Stimulated activated naive CD4-positive, alpha-beta T cell (primary cell): ENCODE measurements at places on chromosomes 2 and 18.
A peak's percentile ranks its signal among the peaks of the same experiment; 100 is the strongest.

DNA sequence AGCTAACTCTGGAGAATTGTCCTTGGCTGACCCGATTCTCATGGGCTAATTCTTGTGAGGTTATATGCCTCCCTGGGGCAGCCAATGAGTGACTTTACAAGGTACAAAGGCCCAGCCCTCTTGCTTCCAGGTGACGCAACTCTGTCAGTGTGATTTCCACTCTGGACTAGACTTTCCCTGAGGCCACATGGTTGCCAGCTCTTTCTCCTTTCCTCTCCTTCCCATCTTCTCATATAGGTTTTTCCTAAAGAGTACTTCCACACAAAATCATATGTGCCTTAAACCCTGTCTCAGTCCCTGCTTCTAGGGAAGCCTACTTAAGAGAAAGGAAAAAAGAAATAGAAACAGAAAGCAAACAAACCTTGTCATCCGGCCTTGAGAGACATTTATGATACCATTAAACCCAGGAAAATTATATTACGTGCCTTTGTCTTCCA, 226.2 kb upstream of the ZSWIM2 start:
- DNase-seq, result no peak

GRCh38 chr18:58287353-58288274, 243.6 kb downstream of the NEDD4L start:
- no peak for DNase-seq

- no peak for DNase-seq
Observed at GRCh38 chr2:75153221-75153620, 46.1 kb downstream of the TACR1 start.

- no peak for DNase-seq
Observed at GRCh38 chr18:28778706-28779105, 601.8 kb upstream of the CDH2 start.

- no peak for DNase-seq
Observed at GRCh38 chr2:64448041-64448426, 5.9 kb upstream of the LGALSL start.

GRCh38 chr2:146748046-146748445, 1096.8 kb upstream of the ACVR2A start:
- DNase-seq, result no peak

GRCh38 chr2:58896638-58897037, 655.5 kb upstream of the FANCL start:
- DNase-seq, result no peak

DNA sequence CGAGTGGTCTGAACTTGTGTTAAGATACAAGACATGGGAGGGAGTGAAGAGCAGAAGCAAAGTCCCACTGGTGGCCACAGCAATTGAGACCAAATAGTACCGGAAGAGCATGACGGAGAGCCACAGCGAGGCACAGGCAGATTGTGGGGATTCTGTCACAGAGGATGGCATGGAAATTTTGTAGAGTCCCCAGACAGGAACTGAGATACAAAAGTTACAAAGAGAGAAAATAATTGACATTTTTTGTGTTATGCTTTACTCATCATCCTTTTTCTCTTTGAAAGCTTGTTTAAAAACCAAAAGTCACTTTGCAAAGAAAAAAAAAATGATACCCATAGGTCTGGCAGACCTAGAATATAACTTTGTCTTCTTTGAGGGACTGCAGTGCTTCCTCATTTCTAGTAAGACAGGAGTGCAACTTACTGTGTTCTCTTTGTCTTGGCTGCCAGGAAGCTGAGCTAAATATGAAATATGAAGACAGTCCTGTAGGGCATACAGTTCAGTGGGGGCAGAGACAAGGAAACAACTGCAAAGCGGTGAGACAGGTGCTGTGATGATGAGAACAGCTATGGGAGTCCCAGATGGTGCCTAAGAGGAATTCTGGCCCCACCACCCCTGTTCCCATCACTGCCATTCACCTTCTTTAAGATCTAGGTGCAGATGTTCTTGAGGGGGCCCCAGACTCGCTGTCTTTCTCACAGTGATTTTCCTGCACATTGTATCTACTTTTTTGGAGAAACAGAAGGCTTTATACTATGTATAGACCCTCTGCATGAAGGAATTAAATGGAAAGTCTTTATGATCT, 5.2 kb downstream of the ARHGAP25 start:
- DNase-seq, result no peak

DNA sequence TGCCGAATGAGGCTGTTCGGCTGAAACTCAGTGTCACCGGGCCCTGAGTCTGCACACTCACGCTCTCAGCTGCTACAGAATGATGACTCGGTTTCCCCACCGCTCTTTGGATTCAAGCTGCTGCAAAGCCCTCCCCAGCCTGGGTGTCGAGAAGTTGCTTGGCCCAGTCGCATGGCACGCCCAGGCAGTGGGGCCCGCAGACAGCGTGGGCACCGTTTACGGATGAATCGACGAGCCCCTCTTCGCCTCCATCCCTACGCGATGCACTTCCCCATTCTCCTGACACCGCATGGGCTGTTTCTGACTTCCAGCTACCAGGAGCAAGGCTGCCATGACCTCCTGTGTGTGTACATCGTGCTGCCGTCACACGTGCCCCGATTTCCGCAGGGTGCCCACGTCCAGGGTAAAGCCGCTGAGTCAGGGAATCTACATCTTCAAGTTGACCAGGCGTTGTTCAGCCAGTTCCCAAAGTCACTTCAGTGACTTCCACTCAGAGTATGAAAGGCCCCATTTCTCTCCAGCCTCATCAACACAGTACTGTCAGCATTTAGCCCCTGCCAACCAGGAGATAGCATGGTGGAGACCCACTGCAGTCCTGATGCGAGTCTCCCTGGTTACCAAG, 60.3 kb upstream of the GPC1 start:
- DNase-seq, result no peak

DNA sequence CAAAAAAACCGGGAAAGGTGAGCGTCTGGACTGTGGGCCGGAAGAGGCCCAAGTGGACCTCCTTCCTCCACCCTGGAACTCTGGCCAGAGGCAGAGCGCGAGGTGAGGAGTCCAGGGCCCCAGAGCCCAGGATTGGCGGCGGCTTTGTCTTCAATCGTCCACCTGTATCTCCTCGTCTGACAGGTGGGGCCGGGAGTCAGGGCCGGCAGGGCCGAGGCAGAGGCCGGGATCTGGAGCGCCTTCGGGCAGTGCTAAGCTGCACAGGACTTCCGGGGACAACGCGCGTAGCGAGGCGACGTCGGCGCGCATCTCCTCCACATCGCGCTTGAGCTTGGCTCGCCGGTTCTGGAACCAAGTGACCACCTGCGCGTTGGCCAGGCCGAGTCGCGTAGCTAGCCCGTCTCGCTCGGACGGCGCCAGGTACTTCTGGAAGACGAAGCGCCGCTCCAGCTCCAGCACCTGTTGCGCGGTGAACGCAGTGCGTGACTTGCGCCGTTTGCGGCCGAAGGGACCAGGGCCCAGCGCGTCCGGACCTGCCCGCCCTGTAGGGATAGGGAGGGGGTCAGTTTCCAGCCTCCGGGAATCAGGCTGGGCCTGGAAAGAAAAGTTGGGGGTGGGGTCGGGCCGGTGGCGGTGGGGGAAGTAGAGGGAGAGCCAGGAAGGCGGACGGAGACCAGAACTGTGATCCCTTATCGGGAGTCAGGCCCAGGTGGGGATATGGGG, 1.5 kb downstream of the LBX2 start:
- DNase-seq, result no peak

GRCh38 chr2:21229302-21229701, 105.5 kb downstream of the TDRD15 start:
- no peak for DNase-seq

- no peak for DNase-seq
Observed at GRCh38 chr2:220151341-220151740, 523.9 kb downstream of the SLC4A3 start.

GRCh38 chr2:235264512-235264911, 229.3 kb upstream of the AGAP1 start:
- no peak for DNase-seq

- no peak for DNase-seq
Observed at GRCh38 chr2:19837235-19837766, 64.5 kb downstream of the TTC32 start.

- DNase-seq, result no peak
Observed at GRCh38 chr2:20963867-20964266, 80.0 kb downstream of the APOB start.

- peak; percentile 38 for DNase-seq
Observed at GRCh38 chr18:3060667-3061580, 48.0 kb upstream of the LPIN2 start.

DNA sequence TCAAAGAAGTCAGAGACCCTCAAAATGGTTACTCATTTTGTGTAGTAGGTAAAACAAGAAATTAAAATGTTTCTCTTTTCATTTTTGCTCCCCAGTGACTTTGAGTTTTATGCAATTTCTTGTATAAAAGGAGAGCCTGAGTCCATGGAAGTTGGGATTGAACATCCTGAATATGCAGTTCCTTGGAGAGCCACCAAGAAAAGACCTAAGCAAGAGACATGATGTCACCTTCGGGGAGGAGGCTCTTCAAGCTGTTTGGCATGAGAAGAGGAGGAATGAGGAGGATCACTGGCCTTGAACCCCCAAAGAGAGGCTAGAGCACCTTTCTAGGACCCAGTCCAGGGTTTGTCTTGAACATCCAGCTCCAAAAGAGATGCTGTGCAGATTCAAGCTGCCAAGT, 83.5 kb upstream of the STPG4 start:
- no peak for DNase-seq

DNA sequence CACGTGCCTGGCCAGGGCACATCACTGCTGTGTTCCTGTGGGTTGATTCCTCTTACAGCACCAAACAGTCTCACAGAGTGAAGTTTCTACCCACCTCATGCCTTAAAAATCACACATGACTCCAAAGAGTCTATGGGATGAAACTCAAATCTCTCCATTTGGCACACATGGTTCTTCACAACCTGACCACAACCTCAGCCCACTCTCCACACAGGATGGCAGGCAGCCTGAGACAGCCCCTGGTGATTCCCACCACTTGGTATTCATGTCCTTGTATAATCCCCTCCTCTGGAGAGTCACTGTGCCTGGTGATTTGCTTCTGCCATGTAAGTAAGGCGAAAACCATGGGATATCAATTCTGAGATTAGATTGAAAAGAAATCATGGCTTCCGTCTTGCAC, 46.2 kb downstream of the LBH start:
- no peak for DNase-seq

DNA sequence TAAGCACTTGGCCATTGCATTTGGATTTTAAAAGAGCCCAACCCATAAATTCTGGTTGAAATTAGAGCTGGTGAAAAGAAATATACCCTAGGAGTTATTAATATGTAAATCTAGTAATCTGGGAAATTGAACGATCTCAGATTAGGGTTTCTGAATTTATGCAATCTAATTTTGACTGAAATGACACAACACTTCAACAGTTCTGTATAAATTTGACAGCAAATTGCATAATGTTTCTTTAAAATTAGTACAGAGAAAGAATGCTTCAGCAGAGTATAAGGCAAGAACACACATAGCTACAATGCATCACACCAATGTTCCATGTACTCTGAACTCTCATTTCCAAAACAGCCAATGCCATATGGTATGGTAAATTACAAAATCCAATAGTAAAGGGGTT, 201.5 kb upstream of the ITGA4 start:
- no peak for DNase-seq

GRCh38 chr2:55923091-55923981, at the start of gene EFEMP1:
Gene EFEMP1, minus strand, starts transcription at chr2:55923782. Its CDS starts 1,342 bp downstream, at chr2:55922440.
- no peak for DNase-seq

- no peak for DNase-seq
Observed at GRCh38 chr2:127064642-127065250, 42.2 kb downstream of the BIN1 start.

- no peak for DNase-seq
Observed at GRCh38 chr2:21972586-21972985, 848.8 kb downstream of the TDRD15 start.
